GM04503 (cell line): ENCODE measurements at places on chromosomes 12 and 14.

DNA sequence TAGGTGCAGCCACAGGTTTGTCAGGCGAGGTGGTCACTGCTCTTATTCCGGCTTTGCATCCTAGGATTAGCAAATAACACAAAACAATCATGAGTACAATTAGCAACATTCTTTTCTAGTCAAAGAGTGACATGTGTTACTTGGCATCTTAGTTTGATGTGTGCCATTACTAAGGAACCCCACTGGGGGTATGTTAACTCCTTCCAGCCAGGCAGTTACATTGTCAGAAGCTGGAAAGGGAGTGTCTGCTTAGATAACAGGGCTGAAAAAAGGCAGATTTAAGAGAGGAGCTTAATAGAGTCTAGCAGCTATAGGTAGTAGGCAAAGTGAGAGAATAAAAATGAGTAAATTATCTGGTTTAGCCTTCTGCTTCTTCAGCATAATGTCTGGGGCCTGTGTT, 30.5 kb upstream of the METAP2 start:
- no peak for DNase-seq

DNA sequence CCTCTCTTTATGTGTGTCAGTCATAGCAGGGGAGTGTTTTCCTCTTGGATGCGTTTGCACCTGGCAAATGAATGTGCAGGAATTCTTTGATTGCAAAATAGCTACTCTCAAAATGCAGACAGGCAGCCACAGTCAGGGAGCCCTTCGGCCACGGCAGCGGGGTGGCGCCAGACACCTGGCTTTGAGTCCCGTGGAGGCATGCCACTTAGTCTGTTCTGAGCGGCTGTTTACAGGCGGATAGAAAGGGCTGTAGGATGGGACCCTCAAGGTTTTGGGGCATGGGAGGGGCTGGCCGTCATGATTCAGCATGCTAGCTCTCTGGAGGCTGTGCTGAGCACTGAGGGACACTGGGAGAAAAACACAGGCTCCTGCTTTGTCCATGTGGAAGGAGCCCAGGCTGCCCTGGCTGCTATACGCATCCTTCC, 117.1 kb downstream of the SLC25A47 start:
- DNase-seq = no peak

- peak; percentile 76 for DNase-seq
These were observed 2.3 kb upstream of the ACVRL1 start for GRCh38 chr12:51904951-51905470.

DNA sequence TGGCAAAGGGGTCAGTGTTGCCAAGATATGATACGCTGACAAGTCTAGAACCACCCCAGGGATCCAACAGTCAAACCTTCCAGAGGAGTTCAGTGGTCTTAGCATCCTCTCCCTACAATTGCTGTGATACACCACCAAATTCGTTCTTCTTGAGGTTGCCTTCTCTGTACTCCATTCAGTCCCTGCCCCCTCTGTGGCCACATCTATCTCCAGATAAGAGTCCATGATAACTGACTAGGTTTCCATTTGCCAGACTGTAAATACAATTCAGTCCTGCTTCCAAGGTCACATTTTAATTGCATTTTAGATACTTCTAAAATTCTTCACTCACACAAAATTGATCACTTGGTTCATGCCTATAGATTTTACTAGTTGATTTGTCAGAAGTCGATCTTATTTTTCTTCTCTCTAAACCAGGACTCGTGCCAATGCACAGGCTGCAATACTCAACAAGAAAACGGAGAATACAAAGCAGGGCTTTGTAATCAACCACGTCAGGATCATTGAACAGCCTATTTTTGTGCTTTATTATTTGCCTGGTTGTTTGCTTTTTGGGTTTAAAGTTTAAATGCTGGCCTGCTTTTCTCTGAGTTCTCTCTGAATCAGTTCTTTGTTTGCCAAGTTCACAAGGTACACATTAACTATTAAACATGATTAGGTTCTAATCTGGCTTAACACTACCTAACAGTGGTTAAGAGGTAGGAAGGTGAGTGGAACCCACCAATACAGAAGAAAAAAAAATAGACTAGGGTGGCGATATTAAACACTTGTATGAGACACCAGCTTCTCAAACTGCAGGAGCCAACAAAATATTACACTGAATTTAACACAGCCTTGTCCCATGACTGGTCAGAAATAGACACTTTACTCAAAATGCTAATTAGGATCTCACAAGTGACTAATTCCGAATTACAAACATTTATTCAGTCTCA, 5.3 kb upstream of the TSPAN8 start:
- DNase-seq = no peak

GRCh38 chr12:55637467-55637866, 775 bp downstream of the OR10P1 start:
- no peak for DNase-seq
